ENCODE measurements at places on chromosomes 13 and 19.

DNA sequence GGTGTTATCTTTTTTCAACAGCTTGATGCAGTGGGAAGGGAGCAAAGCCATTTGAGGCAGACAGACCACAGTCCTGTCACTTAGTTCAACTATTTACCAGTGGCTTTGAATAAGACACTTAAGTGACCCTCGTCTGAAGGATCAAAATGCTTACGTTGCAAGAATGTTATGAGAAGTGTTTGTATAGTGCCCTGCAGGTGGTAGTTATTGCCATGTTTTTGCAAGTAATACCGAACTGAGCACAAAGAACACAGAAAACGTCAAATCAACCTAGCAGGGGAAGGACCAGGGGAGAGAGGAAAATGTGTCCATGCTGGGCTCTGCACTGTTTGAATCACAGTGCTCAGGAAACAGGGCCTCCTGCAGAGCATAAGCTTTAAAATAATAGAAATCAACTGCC, 2.8 kb downstream of the SOHLH2 start:
- DNase-seq: no peak

GRCh38 chr13:98664047-98664446, 87.1 kb upstream of the STK24 start:
- DNase-seq: no peak

DNA sequence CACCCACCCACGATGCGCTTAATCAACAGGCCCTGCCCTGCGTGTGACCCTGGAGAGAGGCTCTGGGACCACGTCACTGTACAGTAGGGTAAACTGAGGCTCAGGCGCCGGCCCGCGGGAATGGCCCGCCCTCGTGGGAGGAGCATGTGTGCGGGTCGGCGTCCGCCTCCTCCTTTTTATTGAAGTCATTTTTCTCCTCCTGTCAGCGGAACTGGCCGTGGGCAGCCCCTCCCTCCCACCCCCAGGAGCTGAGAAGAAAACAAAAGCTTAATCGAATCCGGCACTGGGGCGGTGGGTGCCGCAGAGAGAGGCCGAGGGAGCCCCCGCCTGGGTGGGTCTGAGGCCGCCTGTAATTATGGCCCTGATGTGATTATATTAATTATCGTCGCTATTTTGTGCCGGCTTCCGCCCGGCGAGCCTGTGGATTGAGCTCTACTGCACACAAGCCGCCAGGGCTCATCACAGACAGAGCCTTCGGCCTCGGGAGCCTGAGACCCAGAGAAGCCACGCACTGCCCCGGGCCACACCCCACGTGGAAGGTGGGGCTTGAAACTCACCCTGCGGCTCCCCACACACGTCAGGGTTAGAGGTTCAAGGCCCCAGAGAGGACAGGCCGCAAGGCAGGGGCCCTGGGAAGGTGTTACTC, 7.0 kb downstream of the C2CD4C start:
- DNase-seq: no peak

GRCh38 chr13:95221971-95222732, 79.1 kb downstream of the ABCC4 start:
- no peak for DNase-seq

DNA sequence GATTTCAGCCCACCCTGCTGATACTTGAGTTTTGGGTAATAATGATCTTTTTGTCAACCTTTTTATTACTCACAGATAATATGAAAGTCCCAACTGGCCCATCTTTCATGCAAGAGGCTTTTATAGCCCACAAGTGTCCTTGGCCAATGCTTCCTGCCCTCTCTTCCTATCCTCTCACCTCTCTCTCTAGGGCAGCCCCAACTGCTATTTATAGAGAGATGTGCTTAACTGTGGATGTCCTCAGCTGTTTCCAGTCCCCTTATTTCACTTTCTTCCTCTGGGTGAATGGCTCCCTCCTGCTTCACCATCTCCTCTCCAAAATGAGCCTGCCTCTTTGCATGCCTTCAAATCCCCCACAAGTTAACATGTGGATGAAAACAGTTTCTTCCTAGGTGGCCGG, 27.4 kb downstream of the ARHGEF7 start:
- no peak for DNase-seq

GRCh38 chr19:35852029-35852780, at the start of gene NPHS1:
Gene NPHS1, minus strand, starts transcription at chr19:35852504. Its CDS starts 667 bp downstream, at chr19:35851837.
- no peak for DNase-seq

GRCh38 chr19:45137179-45137761, 23.5 kb downstream of the NKPD1 start:
- no peak for DNase-seq

DNA sequence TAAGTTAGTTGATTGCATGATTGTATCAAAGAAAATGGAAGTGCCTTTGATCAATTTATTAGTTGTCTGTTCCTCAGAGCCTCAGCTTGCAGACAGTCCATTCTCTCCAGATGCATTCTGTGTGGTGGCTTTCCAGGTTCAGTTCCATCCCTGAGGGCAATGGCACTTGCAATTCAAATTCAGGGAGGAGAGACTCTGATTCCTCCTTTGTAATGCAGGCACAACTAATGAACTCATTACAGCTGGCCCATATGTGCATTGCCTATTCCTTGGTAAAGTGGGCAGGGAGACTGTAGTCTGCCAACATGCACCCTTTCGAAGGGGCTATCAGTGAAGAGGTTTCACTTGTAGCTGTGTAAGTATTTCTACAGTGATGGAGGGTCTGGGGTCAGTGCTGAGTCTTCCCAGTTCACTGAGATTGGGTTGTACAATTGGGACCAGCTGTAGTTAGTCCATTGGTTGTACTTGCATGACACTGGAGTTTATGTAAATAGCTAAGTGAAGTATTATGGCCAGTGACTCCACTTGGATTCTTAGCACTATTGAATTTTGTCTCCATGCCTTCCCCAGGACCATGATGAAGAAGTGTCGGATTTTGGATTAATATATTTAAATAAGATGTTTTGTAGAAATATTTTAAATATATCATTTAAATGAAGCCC, 401.7 kb downstream of the GPC6 start:
- no peak for DNase-seq

DNA sequence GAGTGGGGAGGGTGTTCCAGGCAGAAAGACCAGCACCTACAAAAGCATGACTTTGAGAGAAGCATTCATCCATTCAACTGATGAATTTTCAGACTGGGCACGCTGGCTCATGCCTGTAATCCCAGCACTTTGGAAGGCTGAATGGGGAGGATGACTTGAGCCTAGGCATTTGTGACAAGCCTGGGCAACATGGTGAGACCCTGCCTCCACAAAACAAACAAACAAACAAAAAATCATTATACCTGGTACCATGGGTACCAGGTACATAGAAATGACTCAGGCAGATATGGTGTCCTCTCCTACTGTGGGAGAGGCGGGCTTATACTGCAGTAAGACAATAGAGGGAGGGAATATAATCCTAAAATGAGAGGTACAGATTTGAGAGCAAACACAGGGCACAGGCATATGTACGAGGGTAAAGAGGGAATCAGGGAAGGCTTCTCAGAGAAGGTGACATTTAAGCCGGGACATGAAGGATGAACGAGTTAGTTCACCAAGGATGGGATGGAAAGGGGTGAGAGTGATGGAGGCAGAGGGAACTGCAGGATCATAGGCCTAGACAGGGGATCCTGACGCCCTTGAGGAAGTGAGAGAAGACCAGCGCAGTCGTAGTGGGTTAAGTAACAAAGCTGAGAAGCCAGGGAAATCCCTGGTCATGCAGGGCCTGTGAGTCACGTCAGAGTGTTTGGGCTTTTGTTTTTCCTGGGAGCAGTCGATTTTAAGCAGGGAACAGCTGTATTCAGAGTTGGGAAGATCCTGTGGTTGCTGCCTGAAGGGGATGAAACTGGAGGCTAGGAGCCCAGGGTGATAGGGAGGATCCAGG, 2.9 kb downstream of the CYP2S1 start:
- DNase-seq: no peak

GRCh38 chr19:37943480-37943879, 36.5 kb downstream of the SIPA1L3 start:
- no peak for DNase-seq

DNA sequence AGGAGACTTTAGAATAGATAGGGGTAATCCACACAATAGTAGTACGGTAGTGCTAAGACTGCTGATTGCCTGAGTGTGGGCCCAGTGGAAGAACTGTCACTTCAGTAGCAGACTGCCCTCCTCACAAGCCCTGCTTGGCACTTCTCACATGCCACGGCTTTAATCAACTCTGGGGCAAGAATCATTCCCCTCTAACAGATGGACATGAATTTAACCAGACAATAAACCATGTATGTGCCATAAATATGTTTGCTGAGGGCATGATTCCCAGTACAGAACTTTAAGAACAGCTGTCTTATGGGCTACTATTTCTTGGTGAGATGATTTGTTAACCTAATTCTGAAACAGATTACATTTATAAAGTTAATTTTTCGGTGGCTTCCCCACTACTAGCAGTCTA, 22.0 kb downstream of the DPY19L3 start:
- DNase-seq: no peak

DNA sequence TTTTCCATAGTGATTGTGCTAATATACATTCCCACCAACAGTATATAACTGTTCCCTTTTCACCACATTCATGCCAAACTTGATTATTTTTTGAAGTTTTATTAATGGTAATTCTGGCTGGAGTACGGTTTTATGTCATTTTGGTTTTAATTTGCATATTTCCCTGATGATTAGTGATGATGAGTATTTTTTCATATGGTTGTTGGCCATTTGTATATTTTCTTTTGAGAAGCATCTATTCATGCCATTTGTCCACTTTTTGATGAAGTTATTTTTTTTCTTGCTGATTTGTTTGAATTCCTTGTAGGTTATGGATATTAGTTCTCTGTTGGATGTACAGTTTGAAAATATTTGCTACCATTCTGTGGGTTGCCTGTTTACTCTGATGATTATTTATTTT, 484.4 kb upstream of the SPRY2 start:
- DNase-seq: no peak

DNA sequence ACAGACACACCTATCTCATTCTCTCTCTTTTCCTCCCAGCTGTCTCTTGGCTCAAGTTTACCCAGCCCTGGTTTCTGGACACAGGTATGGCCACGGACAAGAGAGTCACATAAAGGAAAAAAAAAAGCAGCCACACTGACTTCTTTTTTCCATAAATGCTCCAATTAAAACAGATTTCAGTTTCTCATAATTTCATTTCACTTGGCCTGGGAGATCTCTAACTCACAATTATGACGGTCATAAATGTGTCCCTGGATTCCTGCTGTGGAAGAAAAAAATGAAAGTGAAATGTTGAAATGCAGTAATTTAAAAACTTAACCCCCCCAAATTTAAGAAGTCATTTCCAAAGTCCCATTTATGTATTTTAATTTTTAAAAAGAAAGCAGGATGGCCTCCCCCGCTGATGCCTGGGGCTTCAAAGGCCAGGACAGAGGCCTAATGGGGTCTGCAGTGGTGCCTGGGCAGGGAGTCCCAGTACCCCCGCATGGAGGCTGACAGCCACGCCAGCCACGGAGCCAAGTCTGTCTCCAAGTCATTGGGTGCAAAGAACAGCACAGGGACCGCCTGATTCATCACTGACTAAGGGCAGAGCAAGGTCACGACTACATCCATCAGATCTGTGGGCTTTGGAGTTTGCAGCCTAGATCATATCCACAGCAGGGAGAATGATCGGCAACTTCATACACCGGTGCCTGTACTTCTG, 79.7 kb downstream of the TSHZ3 start:
- no peak for DNase-seq

- no peak for DNase-seq
These were observed 1361.3 kb downstream of the PCDH9 start for GRCh38 chr13:65868884-65869283.

- no peak for DNase-seq
These were observed 426 bp downstream of the KLC3 start for GRCh38 chr19:45340899-45341453.

GRCh38 chr19:39194832-39195542, 1.8 kb upstream of the NCCRP1 start:
- DNase-seq: no peak

Measured in CD4-positive, CD25-positive, alpha-beta regulatory T cell (primary cell).